ENCODE measurements at places on chromosomes 5 and 9.

GRCh38 chr9:2321523-2322148 is 300.0 kb upstream of the VLDLR start:
- DNase-seq: peak; percentile 49

- DNase-seq: no peak
Measured at GRCh38 chr5:163727028-163727427, 221.6 kb downstream of the MAT2B start.

GRCh38 chr5:150731669-150732242 is 27.1 kb downstream of the DCTN4 start:
- no peak for DNase-seq

DNA sequence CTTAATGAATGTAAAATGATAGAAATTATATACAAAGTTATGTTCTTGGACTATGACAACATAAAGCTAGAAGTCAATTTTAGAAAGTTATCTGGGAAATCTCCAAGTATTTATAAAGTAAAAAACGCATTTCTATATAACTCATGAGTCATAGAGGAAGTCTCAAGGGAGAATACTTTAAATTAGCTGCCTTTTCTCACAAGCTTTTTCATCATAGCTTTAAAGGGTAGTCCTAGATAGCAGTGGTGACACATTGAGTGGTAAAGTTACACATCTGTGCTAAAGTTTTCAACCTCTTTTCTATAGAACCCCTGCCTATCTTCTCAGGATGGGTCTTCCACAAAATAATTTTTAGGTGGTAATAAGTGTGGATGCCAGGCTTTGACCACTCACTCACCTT is 598.3 kb upstream of the FAM174A start:
- no peak for DNase-seq

- DNase-seq: no peak
Measured at GRCh38 chr5:2746561-2747032, 4.9 kb downstream of the IRX2 start.

- no peak for DNase-seq
Measured at GRCh38 chr5:12780536-12780935, 876.3 kb upstream of the CTNND2 start.

- DNase-seq: no peak
Measured at GRCh38 chr9:109256336-109256735, 64.5 kb downstream of the EPB41L4B start.

GRCh38 chr5:168364151-168364661 is 72.8 kb downstream of the WWC1 start:
- no peak for DNase-seq

DNA sequence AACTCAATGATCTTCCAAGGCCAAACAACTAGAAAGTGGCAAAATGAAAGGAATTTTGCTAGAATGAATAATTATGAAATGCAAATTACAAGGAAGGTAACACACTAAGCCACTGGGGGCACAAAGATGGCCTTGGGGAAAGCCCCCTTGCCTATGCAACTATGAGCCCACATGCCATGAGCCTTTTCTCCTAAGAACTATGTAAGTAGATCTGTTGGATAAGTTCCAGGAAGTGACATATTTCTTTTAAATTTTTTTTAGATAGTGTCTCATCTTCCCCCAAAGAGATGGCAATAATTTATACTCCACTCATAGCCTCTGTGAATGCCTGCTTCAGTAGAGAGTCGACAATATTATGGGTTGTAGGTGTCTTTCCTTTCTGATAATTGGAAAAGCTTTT is 257.8 kb downstream of the AUH start:
- no peak for DNase-seq

- no peak for DNase-seq
Measured at GRCh38 chr9:135455401-135456030, 24.1 kb upstream of the PPP1R26 start.

- no peak for DNase-seq
Measured at GRCh38 chr9:29212397-29213387, 1639.4 kb upstream of the C9orf72 start.

GRCh38 chr5:124825250-124825982 is 79.0 kb upstream of the ZNF608 start:
- DNase-seq: peak; percentile 87

DNA sequence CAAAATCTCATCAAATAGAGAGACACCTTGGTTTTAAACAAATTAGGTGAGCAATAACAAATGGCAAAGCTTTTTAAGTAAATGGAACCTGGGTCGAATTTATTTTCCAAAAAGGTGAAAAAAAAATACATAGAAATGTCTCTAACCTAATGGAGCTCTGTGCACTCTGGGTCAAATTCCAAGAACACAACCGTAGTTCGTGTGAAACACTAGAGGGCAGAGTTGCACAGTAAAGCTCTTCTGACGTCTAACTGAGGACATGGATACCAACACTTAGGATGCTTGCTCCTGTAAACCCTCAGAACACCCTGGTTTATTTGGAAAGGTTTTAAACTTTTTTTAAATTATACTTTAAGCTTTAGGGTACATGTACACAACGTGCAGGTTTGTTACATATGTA is 18.9 kb downstream of the MARCHF11 start:
- DNase-seq: peak; percentile 85

- DNase-seq: no peak
Measured at GRCh38 chr9:116468369-116468768, 218.7 kb upstream of the TRIM32 start.

DNA sequence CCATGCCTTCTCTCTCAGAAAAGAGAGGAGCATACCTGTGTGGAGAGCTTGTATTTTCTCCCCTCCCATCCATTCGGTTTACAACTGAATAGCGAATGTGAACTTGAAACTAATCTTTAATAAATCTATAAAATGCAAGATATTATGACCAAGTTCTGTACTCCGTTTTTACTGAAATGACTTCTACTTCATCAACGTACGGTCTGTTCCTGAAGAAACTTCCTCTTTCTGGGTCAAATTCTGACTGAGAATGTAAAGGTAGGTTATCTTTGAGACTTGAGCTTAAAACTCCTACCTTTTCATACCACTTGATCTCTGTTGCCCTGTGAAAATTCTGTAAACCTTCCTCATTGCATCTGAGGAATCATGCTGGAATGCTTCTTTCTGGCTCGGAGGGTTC is 4.2 kb upstream of the CTNNAL1 start:
- DNase-seq: no peak

GRCh38 chr5:58871648-58872242 is 288.9 kb downstream of the RAB3C start:
- DNase-seq: peak; percentile 66

- no peak for DNase-seq
Measured at GRCh38 chr5:104599726-104600125, 1037.1 kb upstream of the NUDT12 start.

- DNase-seq: no peak
Measured at GRCh38 chr5:6718161-6718681, 5.0 kb downstream of the TENT4A start.

GRCh38 chr5:73253047-73253660 is 80.2 kb downstream of the TMEM174 start:
- no peak for DNase-seq

DNA sequence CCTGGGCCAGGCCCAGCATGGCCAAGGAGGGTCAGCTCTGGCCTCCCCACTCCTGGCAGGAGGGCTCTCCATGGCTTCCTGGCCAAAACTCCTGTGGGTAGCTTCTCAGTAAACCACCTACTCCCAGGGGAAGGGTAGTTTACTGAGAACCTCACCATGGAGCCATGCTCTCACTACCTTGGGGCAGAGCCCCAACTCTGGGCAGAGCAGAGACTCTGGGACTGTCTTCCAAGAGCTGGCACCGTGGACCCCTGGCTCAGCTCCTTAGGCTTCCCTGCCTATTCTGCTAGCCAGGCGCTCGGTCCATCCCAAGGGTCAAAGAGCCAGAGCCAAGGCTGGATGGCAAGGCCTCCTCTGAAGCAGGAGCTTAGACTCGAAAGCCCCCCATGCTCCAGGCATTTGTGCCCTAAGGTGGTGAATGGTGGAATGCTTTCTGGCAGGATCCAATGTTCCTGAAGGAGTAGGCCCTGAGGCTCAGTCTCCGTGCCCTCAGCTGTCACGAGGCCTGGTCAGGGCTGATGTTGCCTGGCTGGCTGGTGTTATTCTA is 19.6 kb downstream of the TCF7 start:
- DNase-seq: no peak

GRCh38 chr5:15844871-15845270 is 334.7 kb downstream of the MARCHF11 start:
- DNase-seq: no peak

- no peak for DNase-seq
Measured at GRCh38 chr9:129391221-129391661, 213.2 kb upstream of the IER5L start.

DNA sequence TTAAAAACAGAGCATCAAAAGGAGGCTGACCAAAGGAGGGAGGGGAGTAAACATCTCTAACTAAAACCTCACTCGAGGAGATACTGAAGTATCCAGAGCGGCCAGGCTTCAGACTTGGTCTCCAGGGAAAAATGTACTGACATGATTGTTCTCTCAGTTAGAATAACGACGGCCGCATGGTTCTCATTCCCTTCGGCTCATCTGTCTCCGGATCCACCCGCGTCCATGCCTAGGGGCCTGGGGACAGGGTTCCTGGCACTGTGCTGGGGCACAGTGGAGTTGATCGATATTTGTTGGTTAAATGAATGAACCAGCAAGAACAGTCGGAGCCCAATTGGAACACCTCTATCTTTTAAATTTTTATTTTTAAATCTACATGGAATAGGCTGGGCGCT is 167.1 kb upstream of the PHYKPL start:
- DNase-seq: no peak

DNA sequence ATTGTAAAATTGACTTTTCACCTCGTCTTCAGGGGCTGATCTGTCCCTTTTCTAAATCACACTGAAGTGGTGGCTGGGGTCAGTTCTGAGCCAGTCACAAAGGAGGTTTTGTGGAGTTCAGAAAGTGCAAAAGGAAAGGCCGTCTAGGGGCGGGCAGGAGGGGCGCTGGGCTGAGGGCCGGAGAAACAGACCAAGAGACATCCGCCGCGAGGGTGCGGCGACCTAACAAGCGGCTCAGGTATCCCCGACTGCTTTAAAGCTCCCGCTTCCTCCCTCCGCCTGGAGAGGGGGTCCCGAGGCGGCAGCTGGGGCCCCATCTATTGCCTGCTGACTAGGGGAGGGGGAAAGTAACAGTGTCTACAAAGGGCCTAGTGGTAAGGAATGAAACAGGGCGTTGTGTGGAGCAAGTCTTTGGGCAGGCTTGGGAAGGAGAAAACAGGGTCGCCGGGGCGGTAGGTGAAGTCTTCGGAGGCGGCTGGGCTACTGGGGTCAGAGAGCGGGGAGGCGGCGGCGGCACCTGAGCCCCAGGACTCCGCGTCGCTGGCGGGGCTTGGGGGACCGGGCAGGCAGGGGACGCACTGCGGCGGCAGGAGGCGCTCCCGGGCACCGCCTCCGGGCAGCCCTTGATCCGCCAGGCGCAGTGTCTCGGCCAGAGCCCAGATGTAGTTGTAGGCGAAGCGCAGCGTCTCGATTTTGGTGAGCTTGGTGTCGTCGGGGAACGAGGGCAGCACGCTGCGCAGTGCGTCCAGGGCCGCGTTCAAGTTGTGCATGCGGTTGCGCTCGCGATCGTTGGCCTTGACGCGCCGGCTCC is 950 bp downstream of the NEUROG1 start:
- no peak for DNase-seq

DNA sequence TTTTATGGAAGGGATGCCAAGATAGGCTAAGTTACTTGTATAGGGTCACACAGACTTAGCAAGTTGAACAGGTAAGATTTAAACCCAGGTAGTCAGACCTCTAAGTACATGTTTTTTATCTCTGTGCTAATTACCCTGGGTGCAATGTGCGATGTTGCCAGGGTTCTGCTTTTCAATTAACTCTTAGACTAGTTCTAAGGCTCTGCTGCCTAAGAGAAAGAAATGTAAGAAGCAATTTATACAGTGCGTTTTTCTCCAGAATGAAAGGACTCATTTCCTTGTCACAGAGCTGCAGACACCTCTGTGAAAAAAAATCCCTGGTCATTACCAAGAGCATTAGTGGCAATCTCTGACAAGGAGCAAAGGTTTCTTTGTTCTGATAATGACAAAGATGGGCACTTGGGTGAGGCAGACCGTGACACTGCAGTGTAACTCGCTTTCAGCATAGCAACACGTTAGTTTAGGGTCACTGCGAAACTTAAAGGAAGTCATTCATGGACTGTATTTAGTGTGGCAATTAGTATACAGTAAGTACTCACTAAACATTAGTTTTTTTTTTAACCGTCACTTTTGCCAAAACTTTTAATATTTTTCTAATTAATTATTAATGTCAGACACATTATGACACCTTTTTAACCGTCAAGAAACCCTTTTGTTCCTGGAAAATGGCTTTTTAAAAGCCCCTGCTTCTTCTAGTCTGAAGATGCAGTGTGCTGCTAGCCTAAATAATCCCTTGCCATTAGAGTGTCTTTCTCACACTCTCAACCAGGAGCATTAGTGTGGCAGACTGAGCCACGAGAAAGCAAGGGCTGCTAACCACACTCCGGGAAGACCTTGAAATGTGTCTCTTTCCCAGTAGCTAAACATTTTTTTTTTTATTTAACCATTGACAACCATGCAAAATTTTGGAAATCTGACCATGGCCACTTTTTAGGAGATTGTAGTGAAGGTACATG is 520.0 kb upstream of the C9orf72 start:
- no peak for DNase-seq

- no peak for DNase-seq
Measured at GRCh38 chr9:21653091-21653490, 149.3 kb upstream of the MTAP start.
